ENCODE measurements at places on chromosomes 7 and 10.

DNA sequence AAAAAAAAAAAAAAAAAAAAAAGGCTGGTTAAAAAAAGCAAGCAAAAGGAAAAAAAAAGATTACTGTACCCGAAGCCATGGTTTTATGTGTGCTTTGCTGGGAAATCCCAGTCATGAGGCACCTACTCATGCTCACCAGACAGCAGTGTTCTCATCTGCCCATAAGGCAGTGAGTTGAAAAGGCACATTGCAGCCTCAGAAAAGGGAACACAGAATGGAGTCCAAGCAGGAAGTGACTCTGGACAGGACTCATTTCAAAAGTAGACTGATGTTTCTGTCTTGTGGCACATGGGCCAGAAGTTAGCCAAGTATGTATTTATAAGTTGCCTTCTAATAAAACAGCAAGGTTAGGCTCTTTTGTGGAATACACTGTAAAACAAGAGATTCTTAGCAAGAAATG is 40.2 kb downstream of the PDSS1 start:
- peak; percentile 36 for DNase-seq

DNA sequence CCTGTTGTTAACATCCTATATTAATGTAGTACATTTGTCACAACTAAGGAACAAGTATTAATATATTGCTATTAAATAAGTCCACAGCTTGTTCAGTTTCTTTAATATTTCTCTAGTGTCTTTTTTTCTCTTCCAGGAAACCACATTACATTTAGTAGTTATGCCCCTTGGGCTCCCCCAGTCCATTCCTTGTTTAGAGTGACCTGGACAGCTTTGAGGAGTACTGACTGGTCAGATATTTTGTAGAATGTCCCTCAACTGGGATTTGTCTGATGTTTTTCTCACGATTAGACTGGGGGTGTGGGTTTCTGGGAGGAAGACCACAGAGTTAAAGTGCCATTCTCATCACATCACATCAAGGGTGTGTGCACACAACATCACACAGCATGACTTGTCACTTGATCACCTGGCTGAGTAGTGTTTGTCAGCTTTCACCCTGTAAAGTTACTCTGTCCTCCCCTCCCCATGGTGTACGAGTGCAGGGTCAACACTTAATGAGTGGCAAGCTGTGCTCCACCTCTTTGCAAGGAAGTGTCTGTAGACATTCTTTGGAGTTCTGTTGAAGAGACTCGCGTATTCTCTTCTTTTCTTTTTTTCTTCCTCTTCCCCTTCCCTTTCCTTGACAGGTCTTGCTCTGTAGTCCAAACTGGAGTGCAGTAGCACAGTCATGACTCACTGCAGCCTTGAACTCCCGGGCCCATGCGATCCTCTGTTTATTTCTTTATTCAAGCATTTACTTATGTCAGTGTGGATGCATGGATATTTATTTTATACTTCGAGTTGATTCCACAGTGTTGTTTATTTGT is 10.2 kb downstream of the LMTK2 start:
- DNase-seq: no peak

DNA sequence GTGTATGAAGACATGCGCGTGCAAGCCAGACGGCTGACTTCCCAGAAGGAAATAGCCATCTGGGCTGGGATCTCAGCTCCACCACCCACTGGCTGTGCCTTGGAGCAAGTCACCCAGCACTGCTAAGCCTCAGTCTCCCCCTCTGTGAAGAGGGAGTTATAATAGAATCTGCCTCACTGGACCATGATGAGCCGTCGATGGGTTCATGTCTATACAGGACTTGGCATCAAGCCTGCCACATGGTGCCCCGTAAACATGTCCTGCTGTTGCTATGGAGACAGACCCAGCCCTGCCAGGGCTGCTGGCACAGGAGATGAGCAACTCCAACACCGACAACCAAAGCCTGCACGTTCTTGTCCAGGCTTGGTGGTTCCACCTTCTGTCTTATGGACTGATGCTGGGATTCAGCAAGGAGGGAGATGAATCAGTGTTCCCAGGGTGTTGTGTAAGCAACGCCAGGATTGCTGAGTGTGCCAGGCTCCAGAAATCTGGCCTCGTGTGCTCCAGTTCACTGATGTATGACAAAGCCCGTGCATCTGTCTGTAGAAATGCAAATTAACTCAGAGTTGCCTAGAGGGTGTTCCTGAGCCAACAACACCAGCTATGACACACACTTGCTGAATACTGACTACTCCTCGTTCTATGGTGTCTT is 5.6 kb downstream of the GPR15LG start:
- peak; percentile 34 for DNase-seq

DNA sequence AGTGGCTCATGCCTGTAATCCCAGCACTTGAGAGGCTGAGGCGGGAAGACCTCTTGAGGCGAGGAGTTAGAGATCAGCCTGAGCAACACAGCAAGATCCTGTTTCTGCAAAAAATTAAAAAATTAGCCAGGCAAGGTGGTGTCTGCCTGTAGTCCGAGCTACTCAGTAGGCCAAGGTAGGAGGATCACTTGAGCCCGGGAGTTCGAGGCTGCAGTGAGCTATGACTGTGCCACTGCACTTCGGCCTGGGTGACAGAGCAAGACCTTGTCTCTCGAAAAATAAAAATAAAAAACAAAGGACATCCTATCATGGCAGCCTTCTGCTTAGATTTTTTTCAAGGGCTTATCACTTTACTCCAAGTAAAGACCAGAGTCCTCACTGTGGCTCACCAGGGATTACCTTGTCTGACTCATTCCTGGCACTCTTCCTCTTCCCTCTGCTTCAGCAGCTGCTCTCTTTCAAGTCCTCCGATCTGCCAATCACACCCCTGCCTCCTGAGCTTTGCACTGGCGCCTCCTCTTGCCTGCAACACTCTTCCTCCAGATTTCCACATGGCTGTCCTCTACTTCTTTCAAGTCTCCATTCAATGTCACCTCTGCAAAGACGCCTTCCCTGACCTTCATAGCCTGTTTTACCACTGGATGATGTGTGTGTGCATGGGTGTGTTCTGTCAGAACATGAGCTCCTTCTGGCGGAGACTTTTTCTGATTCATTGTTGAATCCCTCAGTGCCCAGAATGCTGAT is 7.7 kb downstream of the PRTFDC1 start:
- DNase-seq: no peak

- peak; percentile 57 for DNase-seq
These were observed 4.7 kb upstream of the NOS3 start for GRCh38 chr7:150986099-150986512.

GRCh38 chr7:134307320-134307719 is 9.4 kb downstream of the SLC35B4 start:
- DNase-seq: no peak

DNA sequence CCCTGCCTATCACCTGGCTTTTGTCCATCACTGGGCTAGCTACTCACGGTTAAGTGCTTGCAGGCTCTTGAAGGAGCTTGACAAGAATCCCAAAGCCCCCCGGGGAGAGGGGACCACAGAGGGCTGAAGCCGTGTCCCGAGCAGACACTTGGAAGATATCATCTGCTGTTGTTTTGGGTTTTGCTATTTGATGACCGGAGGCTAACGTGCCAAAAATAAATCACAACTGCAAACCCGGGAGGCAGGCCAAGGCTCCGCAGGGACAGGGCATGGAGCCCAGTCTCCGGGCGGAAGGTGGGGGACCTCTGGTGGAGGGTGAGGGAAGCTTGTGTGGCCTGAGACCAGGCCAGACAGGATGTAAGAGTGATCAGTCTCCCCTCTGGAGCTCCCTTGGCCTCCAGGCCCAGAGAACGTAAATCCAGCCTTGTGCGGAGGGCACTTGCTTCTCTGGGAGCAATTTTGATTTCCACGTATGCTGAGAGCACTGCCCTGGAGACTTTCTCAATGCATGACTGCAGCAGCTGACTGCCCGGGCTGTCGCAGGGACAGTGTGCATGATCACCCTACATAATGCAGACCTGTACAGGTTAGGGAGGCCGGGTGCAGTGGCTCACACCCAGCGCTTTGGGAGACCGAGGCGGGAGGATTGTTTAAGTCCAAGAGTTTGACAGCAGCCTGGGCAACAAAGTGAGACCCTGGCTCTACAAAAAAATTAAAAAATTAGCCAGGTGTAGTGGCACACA is at the start of gene PHKG1:
TSS of gene PHKG1 (minus strand) at position 164 of the 743 bp plus-strand sequence. CDS start 4,011 bp downstream, outside the sequence.
- no peak for DNase-seq

GRCh38 chr10:80580638-80581468 is 43.2 kb downstream of the SH2D4B start:
- no peak for DNase-seq

- DNase-seq: no peak
These were observed 61.7 kb downstream of the CACNB2 start for GRCh38 chr10:18201877-18202276.

- no peak for DNase-seq
These were observed 520 bp upstream of the MICU1 start for GRCh38 chr10:72626444-72626754.
